Stimulated activated naive CD8-positive, alpha-beta T cell treated with anti-CD3 and anti-CD28 coated beads, Interleukin-15, Interleukin-2, amounts not matched to agents 100 U/mL and 50 U/mL, for 24 hours (primary cell): ENCODE measurements at places on chromosomes 12 and 14.
A peak's percentile ranks its signal among the peaks of the same experiment; 100 is the strongest.

DNA sequence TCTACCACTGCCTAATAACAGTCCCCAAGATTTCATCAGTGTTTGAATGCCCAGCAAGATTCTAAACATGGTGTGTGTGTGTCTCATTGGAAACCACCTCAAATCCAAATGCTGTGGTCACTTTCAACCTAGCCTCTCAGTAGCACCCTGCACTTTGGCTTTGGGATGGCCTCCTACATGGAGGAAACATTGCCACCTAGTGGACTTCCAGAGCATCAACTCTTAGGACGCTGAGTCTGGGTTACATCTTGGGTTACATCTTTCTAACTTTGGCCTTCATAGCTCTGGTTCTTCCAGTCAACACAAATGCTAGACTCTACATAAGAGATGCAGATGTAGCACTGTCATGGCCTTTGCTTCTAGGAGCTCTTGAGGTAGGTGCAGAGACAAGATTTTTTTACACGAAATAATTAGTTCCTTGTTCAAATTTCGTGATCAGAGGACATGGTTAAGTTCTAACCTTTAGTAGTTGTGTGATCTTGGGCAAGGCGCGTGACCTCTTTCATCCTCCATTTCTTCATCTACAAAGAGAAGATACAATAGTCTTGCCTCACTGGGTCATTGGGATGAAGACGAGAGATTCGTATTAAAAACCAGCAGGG is 113.5 kb upstream of the VASH1 start:
- DNase-seq, result peak; percentile 5

DNA sequence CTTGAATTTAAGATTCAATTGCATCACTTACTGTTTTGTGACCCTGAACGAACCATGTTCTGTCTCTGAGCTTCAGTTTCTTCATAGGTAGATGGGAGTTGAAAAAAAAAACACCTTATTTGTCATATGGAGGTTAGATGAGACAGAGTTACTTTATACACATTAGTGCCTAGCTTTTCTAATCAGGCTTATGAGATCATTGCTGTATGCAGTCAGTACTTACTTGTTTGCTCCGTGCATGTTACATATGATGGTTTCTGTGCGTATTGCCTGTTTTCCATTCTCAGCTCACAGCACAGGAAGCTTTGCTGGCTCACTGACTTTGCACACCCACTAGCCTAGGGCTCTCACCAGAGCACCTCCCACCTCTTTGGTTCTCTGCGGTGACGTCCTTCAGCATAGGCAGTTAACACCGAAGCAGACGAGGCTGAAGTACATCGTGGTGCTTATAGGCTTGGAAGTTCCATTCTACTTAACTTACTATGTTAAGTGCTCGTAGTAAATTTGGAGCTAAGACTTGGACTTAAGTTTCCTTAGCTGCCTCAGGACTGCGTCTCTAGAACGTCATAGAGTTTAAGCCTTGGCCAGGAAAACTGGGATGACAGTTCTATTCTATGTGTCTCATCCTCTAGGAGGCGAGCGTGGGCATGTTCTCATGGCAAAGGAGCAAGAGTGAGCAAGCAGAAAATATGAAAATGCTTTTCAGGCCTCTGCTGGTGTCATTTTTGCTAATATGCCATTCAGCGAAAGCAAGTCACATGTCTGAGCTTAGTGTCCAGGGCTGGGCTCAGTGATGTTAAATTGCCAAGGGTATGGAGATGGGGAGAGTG is 57.3 kb downstream of the NRXN3 start:
- no peak for DNase-seq

DNA sequence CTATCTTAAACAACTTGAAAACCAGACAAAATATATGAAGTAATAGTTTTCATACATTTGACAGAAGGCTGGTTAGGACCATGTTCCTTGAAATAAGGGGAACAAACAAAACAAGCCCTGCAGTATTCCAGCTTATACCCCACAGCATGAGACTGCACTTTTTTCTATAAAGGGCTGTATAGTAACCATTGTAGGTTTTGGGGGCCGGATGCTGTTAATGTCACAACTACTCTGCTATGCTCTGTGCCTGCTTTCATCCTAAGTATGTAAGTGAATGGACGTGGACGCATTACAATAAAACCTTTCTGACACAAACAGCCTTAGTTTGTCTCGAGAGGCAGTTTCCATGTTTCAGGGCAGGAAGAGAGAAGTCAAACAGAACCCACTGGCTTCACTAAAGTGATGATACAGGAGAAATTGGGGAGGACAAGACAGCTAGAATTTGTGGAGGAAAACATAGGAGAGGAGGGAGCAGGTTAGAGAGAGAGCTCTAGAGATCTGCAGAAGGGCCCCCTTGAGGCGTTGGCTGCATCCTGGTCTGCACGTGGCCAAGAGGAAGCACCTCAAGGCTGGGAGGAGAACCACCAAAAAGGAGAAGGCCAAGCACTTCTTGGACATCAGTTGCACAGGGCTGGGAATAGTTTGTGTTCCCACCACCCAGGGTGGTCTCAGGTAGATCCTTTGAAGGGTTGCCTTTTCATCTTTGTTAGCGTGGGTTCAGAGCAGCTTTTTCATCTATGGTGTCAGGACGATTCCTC is 63.7 kb downstream of the TRAF3 start:
- DNase-seq, result no peak

DNA sequence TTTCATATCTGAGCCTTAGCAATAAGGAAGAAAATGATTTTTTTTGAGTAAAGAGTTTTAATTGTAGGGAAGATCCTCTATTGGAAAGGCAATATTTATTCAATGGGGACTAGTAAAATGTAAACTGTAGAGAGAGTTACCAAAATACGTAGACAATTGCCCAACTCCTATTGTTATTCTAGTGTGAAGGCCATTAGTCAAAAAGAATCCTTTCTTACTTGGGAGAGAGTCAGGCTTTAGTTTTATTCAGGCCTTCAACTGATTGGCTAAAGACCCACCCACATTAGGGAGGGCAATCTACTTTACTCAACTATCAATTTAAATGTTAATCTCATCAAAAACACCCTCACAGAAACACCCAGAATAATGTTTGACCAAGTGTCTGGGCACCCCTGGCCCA is 485.8 kb upstream of the ATXN7L3B start:
- no peak for DNase-seq

DNA sequence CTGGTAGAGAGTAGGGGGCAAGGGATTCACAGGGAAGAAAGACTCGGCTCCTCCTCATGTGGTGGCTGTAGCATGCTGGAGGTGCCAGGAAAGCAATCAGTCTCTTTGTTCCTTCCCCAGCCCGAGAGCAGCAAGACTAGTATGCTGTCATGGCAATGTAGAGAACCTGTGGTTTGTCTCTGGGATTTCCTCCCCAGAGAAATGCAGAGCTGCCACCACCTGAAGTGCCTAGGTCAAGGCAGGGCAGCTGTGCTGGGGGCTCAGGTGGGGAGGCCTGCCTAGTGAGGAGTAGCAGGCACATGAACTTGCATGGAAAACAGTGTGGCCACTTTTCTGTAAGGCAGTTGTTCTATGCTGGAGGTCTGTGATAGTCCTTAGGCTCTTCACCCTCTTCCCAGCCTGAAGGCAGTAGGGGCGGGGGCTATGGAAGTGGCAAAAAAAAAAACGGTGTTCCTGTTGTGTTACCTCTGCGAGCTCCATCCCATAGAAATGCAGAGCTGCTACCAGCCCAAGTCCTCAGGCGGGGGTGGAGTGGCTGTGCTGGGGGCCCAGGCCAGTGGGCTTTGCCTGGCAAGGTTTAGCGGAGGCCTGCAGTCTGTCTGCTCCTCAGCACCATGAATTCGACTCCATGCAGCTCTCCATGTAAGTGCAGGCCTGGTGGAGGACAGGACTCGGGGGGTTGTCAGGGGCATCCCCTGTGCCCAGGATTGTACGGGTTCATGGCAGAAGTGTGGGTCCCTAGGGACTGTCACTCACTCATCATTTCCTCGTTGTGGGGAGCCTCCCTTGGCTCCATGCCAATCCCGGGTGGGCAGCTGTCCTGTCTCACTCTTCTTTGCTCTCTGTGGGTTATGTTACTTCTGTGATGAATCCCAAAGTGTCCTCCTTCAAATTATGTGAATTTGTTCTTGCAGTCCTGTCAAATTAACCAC is 4.1 kb upstream of the CLEC4D start:
- DNase-seq, result no peak

- DNase-seq, result no peak
Measured at GRCh38 chr12:132454193-132454932, 35.6 kb upstream of the FBRSL1 start.

DNA sequence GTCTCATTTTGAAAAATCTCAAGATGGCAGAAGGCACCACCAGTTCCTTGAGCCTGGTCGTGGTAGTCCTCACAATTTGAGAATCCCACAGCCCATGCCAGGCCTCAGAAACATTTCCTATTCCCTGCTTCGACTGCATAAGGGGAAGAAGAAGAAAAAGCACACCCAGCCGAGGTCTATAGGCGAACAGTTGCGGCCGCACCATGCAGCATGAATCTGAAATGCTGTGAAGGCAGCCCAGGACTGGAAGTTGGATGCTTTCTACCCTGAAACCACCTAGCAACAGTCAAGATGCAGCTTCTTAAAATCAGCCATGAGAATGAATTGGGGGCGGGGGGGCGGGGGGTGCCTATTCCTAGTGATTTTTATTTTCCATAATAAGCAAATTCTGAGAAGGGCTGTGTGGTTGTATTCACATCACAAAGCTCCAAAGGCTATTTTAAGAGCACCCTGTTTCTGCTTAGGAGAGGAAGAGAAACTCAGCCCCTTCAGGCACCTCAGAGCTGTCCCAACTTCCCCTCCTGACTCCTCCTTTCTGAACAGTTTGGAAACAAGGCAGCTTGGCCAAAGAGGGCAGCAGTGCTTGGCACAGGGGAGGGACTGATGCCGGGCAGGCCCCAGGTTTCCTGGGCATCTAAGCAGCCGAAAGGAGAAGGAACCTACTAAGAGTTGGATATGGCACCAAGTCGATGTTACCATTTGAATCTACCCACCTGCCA is 172.5 kb upstream of the FOXN3 start:
- DNase-seq, result no peak

DNA sequence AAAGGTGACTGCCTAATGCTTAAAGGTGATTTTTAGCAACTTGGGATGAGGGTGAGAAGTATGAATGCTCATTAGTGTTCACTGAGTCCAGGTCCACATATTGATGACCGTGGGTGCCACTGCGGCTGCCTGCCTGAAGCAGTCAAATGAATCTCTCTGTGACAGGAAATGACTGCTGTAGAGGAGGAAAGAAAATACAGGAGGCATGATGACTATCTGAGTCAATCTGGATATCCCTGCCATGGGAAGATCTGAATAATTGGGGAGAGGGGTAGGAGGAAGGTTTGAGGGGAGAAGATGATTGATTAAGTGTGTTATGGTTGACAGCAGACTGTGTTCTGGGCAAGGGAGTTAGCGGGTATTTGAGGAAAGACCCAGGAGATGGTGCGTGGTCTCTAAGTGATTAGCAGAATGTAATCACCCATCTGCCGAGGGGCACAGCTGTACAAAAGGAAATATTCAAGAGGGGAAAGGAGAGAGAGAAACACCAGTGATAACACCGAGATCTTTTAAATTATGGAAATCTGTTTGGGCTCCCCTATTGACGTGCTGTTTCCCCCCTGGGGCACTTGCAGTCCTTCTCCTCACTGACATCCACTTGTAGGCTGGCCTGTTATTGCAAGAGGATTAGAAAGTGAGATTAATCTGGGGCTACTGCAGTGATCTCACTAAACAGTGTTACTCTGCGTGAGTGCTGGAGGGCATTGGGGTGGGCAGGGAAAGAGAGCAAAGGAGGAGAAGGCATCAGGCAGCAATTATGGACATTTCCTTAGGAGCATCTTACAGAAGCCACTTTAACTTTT is 97.7 kb downstream of the AKAP6 start:
- DNase-seq, result no peak

GRCh38 chr14:70779667-70780066 is 29.6 kb downstream of the MAP3K9 start:
- DNase-seq, result no peak

GRCh38 chr14:51443195-51444018 is 203.4 kb downstream of the TMX1 start:
- DNase-seq, result no peak

GRCh38 chr14:79562185-79562584 is 649.1 kb downstream of the DIO2 start:
- no peak for DNase-seq

DNA sequence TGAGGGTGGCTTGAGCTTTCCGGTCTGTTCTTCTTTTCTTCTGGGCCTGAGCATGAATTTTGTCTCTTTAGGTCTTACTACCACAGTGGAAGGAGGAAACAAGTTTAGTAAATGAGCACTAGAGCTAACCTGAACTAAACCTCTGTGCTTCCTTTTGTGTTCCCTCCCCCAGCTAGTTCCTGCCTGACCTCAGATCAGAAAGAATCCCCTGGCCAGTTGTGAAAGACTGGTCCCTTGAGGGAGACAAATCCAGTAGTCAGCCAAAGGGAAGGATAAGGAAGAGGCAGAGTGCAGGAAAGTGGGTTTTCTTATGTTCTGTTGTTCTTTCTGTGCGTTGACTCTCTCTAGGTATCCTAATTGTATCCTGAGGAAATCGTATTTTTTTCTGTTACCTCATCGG is 17.5 kb downstream of the ZNF664 start:
- no peak for DNase-seq

DNA sequence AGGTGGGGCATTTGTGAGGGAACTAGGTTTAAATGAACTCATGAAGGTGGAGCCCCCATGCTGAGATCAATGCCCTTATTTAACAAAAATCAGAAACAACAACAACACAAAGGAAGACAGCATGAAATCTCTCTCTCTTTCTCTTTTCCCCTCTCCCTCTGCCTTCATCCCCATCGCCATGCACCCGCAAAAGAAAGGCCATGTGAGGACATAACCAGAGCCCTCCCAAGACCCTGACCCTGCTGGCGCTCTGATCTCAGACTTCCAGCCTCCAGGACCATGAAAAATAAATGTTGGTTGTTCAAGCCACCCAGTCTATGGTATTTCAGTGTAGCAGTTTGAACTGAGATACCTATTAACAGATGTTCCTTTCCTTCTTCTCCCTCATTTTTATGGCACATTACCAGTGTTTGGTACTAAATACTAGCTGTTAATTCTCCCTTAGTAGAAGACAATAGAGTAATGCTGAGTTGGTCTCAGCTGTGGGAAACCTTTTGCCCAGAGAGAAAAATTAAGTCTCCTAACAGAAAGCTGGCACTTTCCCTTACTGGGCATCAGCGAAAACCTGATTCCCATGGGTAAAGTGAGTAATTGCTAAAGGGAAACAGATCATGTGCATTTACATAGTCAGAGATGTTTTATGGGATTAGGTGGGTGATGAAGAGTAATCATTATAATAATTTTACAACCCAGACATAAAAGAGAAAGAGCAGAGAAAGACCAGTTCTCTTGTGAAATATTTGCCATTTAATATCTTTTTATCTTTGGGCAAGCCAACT is 264.0 kb upstream of the PLEKHG7 start:
- DNase-seq, result no peak

- DNase-seq, result no peak
Measured at GRCh38 chr12:56103823-56104108, 593 bp upstream of the PA2G4 start.

DNA sequence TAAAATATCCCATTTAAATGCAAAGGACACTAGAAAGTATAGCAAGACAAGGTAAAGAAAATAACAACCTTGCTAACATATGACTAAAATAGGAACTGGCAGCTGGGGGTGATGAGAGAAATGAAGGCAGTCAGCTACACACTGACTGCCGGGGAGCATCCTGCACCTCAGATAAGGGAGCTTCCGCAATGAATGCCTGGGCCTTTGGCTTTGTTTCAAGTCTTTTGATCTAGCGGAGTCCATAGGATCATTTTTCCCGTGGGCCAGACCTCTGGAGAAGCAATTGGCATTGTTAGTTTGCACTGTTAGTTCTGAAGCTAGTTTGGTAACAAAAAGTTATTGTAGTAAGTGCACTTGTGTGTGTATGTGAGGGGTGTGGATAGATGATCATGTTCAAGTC is 639.9 kb downstream of the DIO2 start:
- no peak for DNase-seq

GRCh38 chr12:120249875-120250795 is 15.4 kb downstream of the PXN start:
- peak; percentile 43 for DNase-seq
